ENCODE measurements at places on chromosomes 3 and 15.
A peak's percentile ranks its signal among the peaks of the same experiment; 100 is the strongest.

GRCh38 chr3:184380185-184380626, 352 bp downstream of the CHRD start:
- peak; percentile 44 for DNase-seq

DNA sequence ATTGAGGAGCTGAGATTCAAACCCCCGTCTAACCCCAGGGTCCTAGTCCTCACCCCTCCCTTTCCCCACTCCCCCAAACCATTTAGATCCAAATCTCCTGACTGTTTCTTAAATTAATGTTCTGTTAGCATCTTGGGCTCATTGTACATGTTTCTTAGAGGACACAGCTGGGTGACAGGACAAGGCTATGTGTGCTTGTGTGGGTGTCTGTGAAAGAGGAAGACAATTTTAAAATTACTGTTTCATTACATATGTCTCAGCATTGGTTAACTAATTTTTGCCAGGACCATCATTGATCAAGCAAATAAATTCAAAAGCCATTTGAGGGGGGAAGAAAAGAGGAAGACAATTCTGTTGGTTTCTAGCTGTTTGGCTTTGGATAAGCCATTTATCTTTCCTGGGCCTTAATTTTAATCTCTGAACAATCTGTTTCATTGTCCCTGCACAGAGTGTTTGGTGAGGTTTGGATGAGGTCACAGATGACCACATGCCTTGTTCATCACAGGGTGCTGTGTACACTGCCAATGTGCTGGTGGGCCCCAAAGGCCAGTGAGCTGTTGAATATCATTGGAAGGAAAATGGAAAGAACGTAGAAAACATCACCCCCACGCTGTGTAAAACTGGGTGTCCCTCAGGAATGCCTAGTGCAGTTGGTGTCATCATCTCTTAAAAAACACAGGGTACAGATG, 51.9 kb downstream of the RPLP1 start:
- no peak for DNase-seq

DNA sequence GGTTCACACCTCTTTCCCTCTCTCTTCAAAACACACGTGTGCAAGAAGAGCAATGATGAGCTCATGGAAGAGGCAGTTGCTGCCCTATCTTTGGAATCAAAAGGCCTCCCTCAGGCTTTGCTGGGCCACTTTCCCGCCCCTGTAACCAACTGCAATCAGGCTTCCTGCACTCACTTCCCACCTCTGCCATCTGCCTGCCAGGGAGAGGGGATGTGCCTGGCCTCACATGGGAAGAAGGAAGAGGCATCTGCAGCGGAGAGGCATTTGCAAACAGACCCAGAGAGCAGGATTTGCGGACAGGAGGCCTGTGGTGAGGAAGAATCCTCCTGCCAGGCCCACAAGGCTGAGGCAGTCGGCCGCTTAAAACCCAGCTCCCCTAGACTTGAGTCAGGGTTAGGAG, 175.6 kb upstream of the ATP10A start:
- no peak for DNase-seq

GRCh38 chr3:160105907-160106584, 117.4 kb downstream of the IL12A start:
- DNase-seq, result no peak

- DNase-seq, result peak; percentile 78
These were observed at the start of gene GCNT3 for GRCh38 chr15:59611276-59612260. Gene GCNT3 (plus strand): TSS chr15:59611783. CDS start chr15:59618239, 6,456 bp downstream.

GRCh38 chr15:70100474-70101341, 3.0 kb upstream of the TLE3 start:
- DNase-seq, result peak; percentile 56

DNA sequence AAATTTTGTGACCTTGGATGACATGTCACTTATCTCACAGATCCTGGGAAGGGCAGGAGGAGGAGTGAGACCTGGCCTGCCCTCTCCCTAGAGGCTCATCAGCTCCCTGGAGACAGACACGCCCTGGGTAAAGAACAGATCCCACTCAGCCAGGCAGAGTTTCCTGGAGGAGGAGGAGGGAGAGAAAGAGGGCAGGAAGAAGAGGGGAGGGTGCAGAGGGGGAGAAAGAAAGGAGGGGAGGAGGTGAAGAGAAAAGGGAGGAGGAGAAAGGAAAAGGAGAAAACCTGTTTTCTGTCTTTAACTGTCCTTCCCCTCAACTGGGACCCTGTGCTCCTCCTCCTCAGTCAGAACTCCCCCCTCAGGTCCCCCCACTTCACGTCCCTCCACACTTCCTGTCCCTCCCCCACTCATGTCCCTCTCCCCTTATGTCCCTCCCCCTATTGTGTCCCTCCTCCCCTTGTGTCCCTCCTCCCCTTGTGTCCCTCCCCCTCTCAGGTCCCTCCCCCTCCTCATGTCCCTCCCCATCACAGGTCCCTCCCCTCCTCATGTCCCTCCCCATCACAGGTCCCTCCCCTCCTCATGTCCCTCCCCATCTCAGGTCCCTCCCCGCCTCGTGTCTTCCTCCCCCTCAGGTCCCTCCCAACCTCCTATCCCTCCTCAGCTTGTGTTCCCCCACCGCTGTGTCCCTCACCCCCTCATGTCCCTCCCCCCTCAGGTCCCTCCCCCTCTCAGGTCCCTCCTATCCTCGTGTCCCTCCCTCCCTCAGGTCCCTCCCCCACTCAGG, 52.3 kb upstream of the CGNL1 start:
- peak; percentile 89 for DNase-seq

DNA sequence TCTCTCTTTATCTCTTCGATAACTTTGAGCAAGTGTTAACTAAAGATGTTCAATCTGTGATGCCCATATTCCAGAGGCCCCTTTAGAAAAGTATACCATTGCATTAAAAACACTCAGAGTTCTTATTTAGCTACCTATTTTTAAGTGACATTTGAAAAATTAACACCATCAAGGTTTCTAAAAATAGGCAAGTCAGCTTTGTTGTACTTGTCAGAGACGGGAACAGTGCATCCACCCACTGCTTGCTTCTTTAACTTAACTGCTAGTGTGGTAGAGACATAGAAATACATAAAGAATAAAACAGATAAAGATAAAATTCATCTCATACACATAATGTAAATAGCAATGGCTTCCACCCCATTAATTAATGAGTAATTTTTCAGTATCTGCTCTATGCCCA, 66.0 kb downstream of the IGSF11 start:
- DNase-seq, result no peak

DNA sequence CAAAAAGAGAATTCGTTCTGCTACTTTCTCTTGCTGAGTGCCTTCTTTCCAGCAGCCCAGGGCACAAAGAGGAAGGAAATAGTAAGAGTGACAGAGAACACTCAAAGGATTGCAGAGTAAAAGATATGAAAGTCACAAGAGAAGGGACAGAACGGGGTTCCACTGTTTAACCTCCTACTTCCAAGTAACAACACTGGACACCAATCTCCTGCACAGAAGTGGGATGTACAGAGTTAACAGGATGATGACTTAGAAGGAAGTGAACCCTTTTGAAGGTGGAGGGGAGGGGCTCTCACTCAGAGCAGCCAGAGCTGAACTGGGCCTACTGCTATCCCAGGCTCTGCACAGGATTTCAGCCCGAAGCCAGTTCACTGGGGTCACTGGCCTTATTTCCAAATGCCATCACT, 130.1 kb upstream of the PRICKLE2 start:
- peak; percentile 56 for DNase-seq

DNA sequence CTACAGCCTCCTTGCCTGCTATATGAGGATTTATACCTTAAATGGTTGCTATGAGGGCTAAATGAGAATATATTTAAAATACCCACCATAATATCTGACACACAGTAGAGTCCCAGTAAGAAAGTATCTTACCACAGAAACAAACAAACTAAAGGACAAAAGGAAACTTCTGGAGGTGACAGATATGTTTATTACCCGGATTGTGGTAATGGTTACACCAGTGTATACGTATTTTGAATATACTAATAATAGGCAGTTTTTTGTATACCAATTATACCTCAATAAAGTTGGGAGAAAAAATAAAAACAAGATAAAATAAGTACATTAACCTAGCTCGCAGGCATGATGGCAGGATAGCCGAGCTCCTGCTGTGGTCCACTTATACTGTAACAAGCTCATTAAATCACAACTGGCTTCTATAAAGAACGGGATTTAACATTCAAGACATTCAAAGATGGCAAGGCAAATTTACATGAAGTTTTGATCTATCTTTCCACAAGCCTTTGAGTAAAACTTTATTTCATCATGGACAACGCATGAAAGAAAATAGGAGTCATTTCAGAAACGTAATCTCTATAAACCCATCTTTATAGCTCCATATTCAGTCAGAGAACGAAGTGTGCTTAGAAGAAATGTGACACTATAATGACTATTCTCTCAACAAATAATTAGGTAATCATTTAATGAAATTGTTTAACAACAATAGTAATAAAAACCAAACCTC, 1.5 kb downstream of the RPN1 start:
- no peak for DNase-seq

DNA sequence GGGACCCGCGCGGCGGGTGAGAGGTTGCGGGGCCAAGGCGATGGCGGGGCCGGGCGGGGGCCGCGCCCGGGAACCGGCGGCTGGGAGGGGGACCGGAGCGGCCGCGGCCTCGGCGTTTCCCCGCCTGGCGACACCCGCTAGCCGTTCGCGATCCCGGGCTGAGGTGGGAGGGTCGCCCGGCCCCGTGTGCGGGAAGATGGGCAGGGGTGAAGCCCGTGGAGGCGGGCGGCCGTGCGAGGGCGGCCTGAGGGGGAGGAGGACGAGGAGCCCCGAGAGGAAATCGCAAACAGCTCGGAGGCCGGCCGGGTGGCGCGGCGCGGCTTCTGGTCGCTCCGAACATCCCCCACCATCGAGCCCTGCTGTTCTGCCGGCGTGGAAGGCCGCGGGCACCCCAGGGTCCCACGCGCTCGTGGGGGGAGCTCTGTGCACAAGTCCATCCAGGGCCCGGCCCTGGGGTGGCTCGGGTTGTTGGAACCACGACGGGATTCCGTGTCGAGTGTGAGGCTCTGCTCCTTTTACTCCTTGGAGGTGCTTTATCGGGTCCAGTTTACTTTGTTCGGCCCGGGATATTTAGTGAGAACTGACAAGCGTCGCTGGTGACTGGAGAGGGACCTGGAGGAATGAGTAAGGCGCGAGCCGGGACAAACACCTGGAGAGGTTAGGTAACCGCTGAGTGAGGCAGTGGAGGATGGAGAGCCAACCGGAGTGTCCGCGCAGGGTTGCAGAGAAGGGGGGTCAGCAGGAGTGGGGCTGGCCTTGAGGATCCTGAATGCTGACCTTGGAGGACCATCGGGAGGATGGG, 728 bp downstream of the CRTC3 start:
- DNase-seq, result peak; percentile 72

DNA sequence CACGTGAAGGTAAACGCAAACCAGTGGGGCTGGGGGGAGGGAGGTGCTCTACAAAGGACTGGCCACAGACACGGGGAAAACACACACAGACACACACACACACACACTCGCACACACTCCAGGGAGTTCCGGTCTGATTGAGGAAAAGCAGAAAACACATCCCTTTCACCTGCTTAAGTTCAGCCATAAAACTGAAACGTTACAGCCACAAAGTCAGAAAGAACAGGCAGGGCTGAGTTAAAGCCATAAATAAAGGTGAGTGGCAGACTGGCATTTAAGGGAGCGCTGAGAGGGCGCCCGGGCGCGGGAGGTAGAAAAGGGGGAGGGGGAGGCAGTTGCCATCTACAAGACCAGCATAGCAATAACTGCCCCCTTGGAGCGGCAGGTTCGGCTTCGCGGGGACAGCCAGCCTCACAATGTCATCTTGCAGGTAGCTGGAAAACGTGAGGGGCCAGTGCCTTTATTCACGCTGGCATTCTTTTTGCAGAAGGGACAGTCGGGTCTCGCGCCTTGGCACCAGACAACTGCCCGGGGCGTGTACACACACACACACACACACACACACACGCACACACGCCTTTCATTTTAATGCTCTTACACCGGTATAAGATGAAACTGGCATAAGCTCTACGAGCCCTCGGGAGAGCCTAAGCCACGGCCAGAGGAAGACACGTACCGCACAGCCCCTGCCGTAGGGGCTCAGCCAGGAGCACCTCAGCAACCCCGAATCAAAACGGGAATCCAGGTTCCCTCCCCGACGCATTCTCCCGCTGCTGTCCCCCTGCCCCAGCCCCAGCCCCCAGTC, 866 bp downstream of the TNIK start:
- DNase-seq, result peak; percentile 13

DNA sequence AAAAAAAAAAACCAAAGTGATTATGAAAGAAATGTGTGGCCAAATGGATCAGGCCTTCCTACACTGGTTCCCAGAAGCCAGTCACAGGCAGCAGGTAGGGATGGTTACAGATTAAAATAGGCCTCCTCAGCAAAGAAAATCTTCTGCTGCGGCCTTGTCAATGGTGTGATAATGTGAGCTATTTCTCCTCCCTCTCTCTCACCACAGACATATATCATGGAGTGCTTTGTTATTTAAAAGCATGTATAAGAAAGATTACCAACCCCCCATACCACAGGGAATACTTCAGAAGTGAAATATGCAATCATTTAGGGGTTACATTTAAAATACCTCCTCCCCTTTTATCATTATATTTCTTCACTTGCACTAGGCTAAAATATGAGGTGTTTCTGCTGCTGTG, 32.2 kb upstream of the LRTM1 start:
- no peak for DNase-seq

DNA sequence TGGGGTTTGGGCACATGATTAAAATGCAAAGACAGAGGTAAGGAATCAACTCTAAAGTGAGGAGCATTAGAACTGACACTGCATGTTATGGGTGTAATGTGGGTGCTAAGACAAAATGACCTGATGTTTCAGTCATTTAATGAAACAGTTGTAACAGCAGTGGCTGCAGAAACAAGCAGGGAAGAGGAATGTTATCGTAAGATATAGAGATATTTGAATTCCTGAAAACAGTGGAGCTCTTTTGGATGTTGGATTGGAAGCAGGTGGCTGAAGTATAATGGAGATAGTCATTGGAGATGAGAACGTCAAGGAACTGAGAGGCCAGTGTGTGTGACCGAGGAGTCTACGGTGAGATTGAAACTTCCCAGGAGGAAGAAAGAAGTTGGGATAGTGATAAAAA, 1065.2 kb downstream of the ZPLD1 start:
- no peak for DNase-seq

DNA sequence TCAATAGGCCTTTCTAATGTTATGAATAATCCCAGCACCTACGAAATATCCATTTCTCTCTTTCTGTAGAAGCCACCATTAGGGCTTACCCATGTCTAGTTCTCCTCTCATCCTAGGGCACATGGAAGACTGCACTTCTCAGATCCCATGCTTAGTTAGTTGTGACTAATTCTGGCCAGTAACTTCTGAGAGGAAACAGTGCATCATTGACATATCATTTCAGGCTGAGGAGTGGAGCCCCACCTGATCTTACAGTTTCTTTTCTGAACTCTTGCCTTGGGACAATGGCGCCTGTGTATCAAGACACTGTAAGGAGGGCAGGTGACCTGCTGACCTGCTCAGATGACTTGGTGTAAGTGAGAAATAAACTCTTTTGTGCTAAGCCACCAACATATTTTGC, 39.4 kb upstream of the TBL1XR1 start:
- peak; percentile 45 for DNase-seq
